ENCODE measurements at places on chromosomes 2 and 18.

DNA sequence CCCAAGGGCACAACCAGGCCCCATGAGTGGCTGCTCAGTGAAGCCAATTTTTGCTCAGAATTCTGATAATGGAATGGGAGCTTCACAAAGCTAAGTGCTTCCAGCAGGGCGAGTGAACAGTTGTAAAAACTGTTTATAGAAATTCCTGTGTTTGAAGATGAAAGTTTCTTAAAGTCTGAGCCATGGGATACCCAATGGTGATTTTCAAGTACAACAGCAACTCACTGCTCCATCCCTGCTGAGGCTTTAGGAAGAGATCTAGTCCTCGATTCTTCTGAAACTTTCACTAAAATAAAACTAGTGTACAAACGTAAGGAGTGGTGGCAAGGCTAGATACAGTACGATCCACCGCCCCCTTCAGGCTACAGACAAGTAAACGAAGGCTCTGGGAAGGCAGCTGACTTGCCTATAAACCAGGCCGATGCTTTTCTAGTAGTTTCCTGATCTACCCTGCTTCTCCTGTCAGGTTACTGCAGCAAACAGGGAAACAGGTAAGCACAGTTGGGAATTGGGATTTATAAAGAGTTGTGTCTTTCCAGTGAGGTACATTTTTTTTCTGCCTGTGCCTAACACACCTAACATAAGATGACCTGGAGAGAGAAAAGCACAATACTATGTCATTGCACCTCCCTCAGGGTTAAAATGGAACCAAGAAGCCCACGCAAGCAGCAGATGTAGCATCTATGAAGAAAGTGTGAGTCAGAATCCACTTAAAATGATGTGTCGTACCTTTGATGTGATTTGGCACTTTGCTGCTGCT lies 108.7 kb downstream of the UXS1 start:
- no peak overlapping the region for H3K4me3 ChIP-seq
- no peaks in the 10 kb centered on the region for H3K4me1 ChIP-seq
- peaks cover 3% of the 10 kb centered on the region for H3K36me3 ChIP-seq
- no peak for DNase-seq

GRCh38 chr2:223669453-223670225 lies 67.5 kb upstream of the SCG2 start:
- no peak overlapping the region for H3K4me3 ChIP-seq
- no peaks in the 10 kb centered on the region for H3K4me1 ChIP-seq
- H3K27me3 ChIP-seq = no peaks in the 10 kb centered on the region
- H3K27ac ChIP-seq = no peak overlapping the region

DNA sequence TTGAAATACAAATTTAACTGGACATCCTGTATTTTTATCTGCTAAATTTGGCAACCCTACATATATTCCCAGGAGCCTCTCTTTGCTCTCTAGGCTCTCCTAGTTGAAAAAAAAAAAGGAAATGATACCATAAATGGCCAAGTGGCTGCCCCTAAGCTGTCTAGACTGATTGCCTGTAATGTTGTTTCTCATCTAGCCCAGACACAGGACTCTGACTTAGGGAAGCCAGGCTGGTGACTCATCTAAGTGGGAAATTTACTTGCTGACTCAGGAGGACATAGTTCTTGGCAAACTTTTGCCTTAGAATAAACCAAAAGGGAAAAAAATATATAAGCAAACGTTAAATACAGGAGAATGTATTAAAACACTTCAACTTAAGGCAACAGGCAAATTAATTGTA lies 14.6 kb upstream of the ITGAV start:
- H3K4me3 ChIP-seq = no peak overlapping the region
- peaks cover 6% of the 10 kb centered on the region for H3K4me1 ChIP-seq
- H3K27me3 ChIP-seq = no peaks in the 10 kb centered on the region
- no peak overlapping the region for H3K27ac ChIP-seq
- no peaks in the 10 kb centered on the region for H3K36me3 ChIP-seq

- no peak for DNase-seq
- no peaks in the 10 kb centered on the region for H3K36me3 ChIP-seq
- H3K4me1 ChIP-seq = no peaks in the 10 kb centered on the region
- H3K27me3 ChIP-seq = no peaks in the 10 kb centered on the region
- H3K4me3 ChIP-seq = peak overlapping the region; percentile 64
- no peak overlapping the region for H3K27ac ChIP-seq
Measured at GRCh38 chr18:73254564-73254963, 386.8 kb upstream of the NETO1 start.

GRCh38 chr2:77387324-77387723 lies 134.9 kb downstream of the LRRTM4 start:
- H3K27me3 ChIP-seq = no peaks in the 10 kb centered on the region
- DNase-seq = no peak
- H3K36me3 ChIP-seq = no peaks in the 10 kb centered on the region
- no peak overlapping the region for H3K4me3 ChIP-seq

DNA sequence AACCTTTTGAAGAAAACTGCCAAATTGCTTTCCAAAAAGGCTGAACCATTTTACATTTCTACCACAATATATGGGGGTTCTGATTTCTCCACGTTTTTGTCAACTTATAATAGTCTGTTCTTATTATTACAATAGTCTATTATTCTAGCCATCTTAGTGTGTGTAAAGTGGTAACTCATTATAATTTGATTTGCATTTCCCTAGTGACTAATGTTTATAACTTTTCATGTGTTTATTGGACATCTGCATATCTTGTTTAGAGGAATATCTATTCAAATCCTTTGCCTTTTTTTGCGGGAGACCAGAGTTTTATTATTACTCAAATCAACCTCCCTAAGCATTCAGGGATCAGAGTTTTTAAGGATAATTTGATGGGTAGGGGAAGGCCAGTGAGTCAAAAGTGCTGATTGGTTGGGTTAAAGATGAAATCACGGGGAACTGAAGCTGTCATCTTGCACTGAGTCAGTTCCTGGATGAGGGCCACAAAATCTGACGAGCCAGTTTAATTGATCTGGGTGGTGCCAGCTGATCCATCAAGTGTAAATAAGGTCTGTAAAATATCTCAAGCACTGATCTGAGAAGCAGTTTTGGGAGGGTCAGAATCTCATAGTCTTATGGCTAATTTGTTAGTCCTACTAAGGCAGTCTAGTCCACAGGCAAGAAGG lies 303.4 kb upstream of the NCKAP5 start:
- no peaks in the 10 kb centered on the region for H3K36me3 ChIP-seq
- no peaks in the 10 kb centered on the region for H3K4me1 ChIP-seq
- no peak overlapping the region for H3K4me3 ChIP-seq
- DNase-seq = no peak

GRCh38 chr2:127305990-127306585 lies 12.1 kb upstream of the ERCC3 start:
- no peak for DNase-seq
- H3K4me3 ChIP-seq = no peak overlapping the region
- H3K36me3 ChIP-seq = peaks cover 55% of the 10 kb centered on the region
- no peaks in the 10 kb centered on the region for H3K4me1 ChIP-seq
- H3K27ac ChIP-seq = no peak overlapping the region

DNA sequence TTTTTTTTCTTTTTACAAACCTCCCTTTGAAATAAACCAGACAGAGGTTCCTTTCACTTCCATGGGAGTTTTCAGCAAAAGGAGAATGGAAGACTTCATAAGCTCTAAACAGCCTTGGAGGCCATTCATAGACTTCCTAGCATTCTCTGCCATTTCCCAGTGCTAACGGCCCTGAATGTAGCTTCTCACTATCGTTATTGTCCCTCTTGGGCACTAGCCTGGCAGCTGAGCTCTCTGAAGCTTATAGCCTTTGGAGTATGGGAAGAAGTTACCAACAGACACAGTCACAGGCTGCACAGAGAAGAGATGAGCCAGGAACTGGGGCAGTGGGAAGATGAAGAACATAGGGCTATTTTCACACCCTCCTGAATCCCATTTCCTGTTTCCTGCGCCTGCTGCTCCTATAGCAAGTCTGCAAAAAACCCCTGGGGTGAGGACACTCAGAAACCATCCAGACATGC lies 29.1 kb upstream of the EPC2 start:
- peaks cover 31% of the 10 kb centered on the region for H3K4me1 ChIP-seq
- no peak for DNase-seq
- no peak overlapping the region for H3K27ac ChIP-seq
- no peaks in the 10 kb centered on the region for H3K27me3 ChIP-seq

- no peak overlapping the region for H3K4me3 ChIP-seq
- DNase-seq = no peak
- no peak overlapping the region for H3K27ac ChIP-seq
- peaks cover 2% of the 10 kb centered on the region for H3K36me3 ChIP-seq
- no peaks in the 10 kb centered on the region for H3K27me3 ChIP-seq
- no peaks in the 10 kb centered on the region for H3K4me1 ChIP-seq
Measured at GRCh38 chr2:58122540-58122939, 75.9 kb downstream of the VRK2 start.

- no peaks in the 10 kb centered on the region for H3K27me3 ChIP-seq
- no peak overlapping the region for H3K27ac ChIP-seq
- no peak for DNase-seq
- H3K36me3 ChIP-seq = no peaks in the 10 kb centered on the region
Measured at GRCh38 chr2:68594041-68594440, 49.3 kb upstream of the PROKR1 start.
